ENCODE measurements at places on chromosomes 6 and 20. TPM values are rescaled to one million over a fixed set of nuclear protein-coding genes. Genes with fewer than 3 reads are reported as not detected.

The FOXS1 gene
- not detected for total RNA-seq

The IPCEF1 gene
- total RNA-seq, result 29.6 TPM

The ZSCAN23 gene
- 0.40 TPM for total RNA-seq

DNA sequence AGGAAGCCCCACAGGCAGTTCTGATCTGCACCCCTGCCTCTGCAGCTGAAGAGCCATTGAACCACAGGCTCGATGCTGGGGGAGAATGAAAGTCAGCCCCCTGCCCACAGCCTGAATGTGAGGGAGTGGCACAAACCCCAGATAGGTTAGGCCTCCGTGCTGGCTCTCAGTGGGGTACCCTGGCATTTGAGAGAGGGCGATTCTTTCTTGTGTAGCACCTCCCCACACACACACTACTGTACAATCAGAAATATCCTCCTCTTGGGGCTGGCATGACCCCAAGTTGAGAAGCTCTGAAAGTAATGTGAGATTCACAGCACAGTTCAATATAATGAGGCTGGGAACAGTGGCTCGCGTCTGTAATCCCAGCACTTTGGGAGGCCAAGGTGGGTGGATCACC is 17.9 kb downstream of the TTBK1 start:
- no peak for DNase-seq

- peak; percentile 67 for DNase-seq
These were observed 510 bp downstream of the NDRG3 start for GRCh38 chr20:36745234-36745926.

All from natural killer cell treated with Interleukin-12 subunit alpha and Interleukin-12 subunit beta and Interleukin-15 and Interleukin-18, amount 100 ng/mL, for 72 hours (primary cell).